Activated CD8-positive, alpha-beta memory T cell treated with anti-CD3 and anti-CD28 coated beads, Interleukin-2, amount 10 ng/mL, durations not matched to agents 7 days and 5 days (primary cell): ENCODE measurements at places on chromosomes 4 and X. TPM values are rescaled to one million over a fixed set of nuclear protein-coding genes. Genes with fewer than 3 reads are reported as not detected.

DNA sequence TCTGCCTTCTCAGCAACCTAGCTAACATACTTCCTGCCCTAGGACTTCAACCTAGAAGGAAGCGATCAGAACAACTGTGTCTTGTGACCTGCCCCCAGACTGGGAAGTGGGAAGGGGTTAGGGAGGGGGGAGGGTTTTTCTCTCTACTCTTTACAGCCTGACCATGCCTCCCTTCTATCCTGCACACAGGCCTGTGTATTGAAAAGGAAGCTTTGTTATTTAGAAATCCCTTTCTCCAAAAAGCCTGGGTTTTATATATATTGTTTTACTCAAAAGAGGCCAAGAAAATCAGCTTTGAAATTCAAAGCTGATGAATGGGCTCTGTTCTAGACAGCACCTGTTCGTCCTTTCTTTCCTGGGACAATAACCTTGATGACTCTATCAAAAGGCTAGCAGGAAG lies 35.2 kb upstream of the SMS start:
- no peak for DNase-seq

DNA sequence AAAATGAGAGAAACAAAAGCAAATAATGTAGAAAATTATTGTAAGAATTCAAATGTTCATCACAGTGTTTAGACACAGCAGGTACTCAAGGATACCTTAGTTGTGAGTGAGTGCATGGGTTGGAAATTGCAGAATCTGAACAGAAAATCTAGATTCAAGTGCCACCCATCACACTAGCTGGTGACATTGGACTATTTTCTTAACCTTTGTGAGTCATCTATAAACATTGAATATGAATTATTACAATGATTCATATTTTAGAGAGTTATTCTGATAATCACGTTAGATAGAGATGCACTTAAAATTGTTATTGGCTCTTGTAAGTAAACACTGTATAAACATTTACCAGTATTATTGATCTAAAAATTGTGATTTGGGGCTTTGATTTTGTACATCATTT lies 1113.1 kb downstream of the STIM2 start:
- DNase-seq = no peak

GRCh38 chrX:109742722-109743121 lies 9.7 kb upstream of the ACSL4 start:
- no peak for DNase-seq

- no peak for DNase-seq
These were observed 2.9 kb downstream of the TMEM128 start for GRCh38 chr4:4245172-4245571.

DNA sequence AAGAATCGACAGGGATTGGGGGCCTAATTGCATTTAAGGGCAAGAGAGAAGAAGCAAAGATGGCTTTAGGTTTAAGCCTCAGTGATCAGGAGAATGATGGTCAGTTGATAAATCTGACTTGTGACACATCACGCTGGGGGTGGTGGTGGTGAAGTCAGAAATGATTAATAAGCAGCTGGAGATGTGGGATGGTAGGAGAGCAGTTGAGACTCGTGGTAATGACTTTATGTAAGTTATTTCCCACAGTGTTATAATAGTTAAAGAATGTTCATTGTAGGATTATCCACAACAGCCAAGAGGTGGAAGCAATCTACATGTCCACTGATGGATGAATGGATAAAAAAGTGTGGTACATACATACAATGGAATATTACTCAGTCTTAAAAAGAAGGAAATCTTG lies 178.9 kb upstream of the GPC4 start:
- DNase-seq = no peak

DNA sequence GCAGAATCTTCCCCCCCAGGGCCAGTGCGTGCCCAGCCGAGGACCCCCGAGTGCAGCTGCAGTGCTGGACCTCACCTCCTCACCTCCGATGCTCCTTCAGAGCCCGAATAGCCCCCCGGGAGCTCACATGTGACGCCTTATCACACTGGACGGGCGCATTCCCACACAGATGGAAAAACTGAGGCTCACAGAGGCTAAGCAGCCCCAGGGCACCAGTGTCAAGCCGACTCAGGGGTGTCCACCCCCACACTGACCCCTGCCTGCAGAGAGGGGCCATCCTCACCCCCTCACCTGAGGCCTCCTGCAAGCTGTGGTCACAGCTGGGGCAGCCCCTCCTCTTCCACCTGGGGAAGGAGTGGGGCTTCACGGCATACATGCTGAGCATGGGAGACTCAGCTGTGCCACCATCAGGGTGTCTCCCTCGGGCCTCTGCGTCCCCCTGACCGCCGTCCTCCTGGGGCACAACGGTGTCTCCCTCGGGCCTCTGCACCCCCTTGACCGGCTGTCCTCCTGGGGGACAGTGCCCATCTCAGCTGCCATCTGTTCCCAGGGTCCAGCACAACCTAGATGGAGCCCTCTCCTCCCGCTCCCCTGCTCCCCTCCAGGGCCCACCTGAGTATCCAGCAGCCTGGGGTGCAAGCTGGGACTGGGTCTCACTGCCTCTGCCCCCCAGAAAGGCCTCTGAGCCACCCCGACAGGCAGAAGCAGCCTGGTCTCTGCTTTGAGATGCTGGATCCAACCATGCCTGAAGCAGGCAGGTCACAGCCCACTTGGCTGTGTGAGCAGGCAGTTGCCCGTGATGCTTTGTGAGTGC lies 85.3 kb upstream of the NKX1-1 start:
- DNase-seq = no peak

- DNase-seq = no peak
These were observed 29.0 kb downstream of the CHST7 start for GRCh38 chrX:46602468-46603102.

DNA sequence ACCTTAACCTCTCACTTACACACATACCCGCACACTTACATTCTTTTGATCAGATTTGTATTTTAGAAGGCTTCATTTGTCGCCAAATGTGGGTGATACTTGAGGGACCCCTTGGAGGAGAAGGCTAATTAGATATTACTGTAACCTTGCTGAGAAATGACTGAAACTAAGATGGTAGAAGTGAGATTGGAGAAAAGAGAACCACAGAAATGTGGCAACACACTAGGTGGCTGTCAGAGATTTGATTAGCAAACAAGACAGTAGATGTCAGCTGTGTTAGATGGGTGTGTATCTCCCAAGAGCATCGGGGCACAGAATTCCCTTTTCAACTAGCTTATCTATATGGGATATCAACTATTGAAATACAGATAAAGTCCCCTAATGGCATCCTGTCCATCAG lies 149.3 kb upstream of the FABP2 start:
- DNase-seq = no peak

DNA sequence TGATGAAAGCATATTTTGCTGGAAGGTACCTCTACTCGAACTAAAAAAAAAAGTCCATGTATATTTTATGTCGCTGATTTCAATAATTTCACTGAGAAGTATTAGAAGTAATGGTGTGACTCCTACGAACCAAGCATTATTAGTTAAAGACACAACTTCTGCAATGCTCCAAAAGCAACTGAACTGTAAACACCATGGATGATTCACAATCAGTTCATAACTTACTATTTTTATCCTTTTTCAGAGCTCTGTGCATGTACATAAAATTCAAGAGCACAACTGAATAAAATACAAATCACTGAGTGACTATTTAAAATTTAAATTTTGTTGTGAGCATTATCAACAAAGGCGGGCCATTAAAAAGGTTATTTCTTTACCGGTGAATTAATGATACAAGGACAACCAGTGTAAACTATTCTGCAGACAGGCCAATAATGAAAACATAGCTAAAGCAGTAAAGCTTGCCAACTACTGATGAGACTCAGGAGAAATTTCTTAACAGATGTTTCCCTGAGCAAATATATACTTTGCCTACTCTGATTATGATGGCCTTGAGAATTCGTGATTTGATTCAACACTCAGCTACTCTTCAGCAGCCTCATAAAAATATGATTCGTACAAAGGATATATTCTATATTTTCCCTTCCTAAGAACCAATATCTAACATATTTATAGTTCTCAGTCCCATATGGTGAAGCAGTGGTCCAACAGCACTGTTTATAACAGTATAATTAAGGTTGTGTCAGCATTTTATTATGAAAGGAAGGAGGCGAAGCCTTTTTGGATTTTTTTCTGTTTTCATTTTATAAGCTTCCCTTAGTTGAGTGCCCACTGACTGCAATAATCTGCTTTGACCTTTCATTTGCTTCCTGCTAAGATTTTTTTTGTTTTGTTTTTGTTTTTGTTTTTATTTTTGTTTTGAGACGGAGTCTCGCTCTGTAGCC lies 62.8 kb upstream of the NEIL3 start:
- no peak for DNase-seq

- DNase-seq = no peak
These were observed 57.9 kb upstream of the TEX13D start for GRCh38 chrX:124274438-124275181.

DNA sequence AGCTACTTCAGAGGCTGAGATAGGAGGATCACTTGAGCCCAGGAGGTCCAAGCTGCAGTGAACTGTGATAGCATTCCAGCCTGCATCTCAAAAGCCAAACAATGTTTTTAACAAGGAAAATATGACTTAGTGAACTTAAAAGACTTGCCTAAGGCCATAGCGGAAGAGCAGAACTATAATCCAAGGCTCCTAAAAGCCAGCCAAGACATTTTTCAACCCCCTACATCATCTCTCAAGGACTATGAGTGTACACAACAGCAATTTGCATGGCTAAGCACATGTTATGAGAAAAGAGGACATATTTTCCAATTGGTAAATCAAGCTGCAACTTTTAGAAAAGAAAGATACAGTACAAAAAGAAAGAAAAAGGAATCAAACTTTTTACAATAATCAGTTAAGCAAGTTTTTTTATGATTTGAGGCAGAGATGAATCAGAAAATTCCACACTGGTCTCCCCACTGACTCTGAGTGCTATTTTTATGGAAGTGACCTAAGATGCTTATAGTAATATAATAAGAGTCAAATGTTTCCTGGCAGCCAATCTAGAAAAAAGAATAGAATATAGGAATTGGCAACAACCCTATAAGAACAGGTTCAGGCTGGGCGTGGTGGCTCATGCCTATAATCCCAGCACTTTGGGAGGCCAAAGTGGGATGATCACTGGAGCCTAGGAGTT lies 9.8 kb upstream of the ACOT9 start:
- DNase-seq = no peak

GRCh38 chr4:28490669-28491068 lies 1630.0 kb downstream of the STIM2 start:
- DNase-seq = no peak

DNA sequence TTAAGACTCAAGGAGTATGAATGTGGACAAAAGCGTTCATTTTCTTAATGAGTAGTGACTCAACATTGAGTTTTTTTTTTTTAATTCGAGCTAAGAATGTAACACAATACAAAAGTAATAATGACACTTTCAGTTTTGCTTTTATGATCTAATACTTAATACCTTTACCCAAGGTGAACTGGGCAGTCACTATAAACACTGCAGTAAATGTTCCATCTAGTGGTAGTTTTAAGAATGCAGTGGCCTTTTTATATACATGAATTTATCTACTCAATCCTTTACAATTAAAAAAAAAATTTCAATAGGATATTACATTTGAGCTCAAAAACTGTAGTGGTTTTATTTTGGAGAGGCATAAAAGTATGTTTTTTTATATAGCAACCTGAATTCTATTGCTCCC lies 33.9 kb downstream of the PDK3 start:
- DNase-seq = no peak

- DNase-seq = no peak
These were observed 6.1 kb upstream of the BDH2 start for GRCh38 chr4:103105558-103106356.

DNA sequence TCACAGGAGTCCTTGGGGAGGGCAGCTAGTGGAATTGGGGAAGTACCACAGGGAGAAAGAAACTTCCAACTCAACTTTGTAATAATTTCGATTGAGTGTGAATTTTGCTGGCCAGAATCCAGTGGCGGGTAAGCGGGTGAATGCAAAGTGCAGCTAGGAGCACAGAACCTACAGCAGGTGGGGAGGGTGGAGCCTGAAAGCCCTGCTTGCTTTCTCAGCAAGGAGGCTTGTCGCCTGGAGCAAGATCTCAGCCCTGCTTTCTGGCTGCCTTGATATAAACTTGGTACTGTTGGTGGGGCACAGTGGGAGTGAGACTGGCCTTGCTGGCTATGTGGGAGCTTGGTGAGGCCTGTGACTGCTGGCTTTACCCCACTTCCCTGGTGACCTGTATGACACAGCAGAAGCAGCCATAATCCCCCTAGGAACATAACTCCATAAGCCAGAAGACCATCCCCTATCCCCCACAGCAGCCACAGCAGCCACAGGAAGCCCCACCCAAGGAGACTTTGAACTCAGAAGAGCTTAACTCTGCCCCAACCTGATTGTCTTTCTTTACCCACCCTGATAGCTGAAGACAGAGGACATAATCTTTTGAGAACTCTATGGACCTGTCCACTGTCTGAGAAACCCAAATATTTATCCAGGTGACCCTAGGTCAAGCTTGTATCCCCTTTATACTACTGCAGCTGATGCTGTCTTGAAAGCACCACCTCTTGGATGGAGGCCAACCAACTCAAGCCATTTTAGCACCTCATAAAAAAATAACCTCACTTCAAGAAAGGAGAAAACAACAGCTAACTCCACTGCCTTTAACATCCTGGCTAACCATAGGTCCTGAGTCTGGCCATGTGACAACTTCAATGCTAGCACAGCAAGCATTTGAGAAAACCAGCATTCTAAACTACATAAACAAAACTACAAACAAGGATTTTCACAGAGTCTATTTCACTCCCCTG lies 87.2 kb upstream of the PDE5A start:
- DNase-seq = no peak

GRCh38 chr4:145760961-145761929 lies 81.3 kb downstream of the C4orf51 start:
- no peak for DNase-seq

GRCh38 chr4:67736262-67736661 lies 17.9 kb downstream of the GNRHR start:
- no peak for DNase-seq

- no peak for DNase-seq
These were observed 556.3 kb downstream of the PPARGC1A start for GRCh38 chr4:23333556-23333945.

DNA sequence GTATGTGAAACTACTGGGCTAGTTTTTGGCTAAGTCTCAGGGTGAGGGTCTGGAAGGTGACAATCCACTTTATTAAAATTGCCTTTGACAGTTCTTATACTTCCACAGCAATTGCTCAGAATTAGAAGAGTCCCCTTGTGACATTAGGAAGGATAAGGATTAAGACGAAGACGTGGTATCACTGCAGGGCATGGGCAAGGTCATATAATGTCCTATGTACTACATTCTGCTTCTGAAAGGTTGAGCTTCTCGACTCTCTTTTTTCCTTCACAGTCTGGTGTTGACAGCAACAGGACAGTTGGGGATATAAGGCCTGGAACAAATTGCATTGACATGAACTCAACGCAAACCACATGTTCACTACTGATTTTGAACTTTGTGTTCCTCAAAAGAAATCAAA lies 40.9 kb upstream of the PRDM5 start:
- DNase-seq = no peak

The PLA2G12A gene
- 14.6 TPM for total RNA-seq

The TMSB15C gene
- 4.6 TPM for total RNA-seq

The C4orf50 gene
- total RNA-seq = 0.82 TPM

The PDGFC gene
- not detected for total RNA-seq

The SLC6A14 gene
- not detected for total RNA-seq

The SLC10A4 gene
- total RNA-seq = not detected

The ARR3 gene
- not detected for total RNA-seq

The MYL5 gene
- total RNA-seq = 14.3 TPM

The TRMT44 gene
- 20.5 TPM for total RNA-seq

The RAB40A gene
- total RNA-seq = 0.19 TPM

The TNIP3 gene
- 9.3 TPM for total RNA-seq

The CDK16 gene
- total RNA-seq = 61.4 TPM

The NHS gene
- 10.1 TPM for total RNA-seq
